Cardiac muscle cell (in vitro differentiated cells and primary cell): ENCODE measurements at places on chromosomes 16 and 17.

DNA sequence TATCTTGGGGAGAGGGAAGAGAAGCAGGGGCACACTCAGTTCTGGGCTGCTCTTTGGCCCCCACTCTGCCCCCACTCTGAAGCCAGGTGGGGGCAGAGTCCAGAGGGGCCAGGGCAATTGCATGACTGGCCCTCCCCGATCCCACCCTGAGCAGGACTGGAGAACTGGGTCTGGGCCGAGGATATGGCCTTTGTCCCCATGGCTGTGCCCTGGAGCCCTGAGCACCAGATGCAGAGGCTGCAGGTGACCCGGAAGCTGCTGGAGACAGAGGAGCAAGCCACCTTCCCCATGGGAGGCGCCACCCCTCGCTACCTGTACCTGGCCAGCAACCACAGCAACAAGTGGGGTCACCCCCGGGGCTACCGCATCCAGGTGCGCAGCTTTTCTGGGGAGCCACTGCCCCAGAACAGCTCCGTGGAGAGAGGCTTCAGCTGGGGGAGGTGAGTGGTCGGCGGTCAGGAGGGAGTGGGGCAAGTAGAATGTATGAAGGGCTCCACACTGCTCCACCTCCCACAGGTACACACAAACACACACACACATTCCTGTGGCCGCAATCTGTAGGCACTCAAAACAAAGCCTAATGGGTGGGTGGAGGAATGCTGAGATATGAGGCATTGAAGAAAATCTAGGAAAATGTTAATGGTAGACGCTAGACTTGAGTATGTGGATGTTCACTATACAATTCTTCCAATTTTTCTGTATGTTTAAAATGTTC, 21.4 kb downstream of the AOC3 start:
- no peak for DNase-seq

- DNase-seq: no peak
These were observed 81.1 kb downstream of the EFCAB13 start for GRCh38 chr17:47404875-47405274.

- no peak for DNase-seq
These were observed 30.9 kb downstream of the PAFAH1B1 start for GRCh38 chr17:2624292-2624731.

DNA sequence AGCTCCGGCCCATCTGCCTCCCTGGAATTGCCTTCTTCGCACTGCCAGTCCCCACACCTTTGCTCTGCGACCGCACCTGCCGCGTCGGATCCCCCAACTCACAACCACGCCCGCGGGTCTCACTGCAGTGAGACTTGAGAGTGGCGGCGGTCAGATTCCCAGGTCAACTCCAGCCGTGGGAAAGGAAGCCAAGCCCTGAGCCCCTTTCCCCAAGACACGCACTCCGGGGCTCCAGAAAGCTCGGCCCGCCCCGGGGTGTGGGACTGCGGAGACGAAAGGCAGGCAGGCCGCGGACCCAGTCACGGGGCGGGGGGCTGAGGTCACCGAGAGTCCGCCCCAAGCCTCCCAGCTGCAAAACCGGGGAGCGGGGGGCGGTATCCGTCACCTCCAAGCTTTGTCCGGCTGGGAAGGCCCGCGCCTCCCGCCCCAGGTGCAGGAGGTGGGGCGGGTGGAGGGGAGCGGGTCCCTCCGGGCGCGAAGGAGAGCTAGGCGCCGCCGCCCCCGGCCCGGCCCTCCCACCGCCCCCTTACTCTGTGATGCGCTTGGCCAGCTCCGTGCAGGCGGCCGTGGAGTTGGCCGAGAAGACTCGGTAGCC, 615 bp downstream of the PRPSAP1 start:
- peak; percentile 56 for DNase-seq

- DNase-seq: no peak
These were observed 946.3 kb downstream of the KCNJ2 start for GRCh38 chr17:71115669-71115972.

DNA sequence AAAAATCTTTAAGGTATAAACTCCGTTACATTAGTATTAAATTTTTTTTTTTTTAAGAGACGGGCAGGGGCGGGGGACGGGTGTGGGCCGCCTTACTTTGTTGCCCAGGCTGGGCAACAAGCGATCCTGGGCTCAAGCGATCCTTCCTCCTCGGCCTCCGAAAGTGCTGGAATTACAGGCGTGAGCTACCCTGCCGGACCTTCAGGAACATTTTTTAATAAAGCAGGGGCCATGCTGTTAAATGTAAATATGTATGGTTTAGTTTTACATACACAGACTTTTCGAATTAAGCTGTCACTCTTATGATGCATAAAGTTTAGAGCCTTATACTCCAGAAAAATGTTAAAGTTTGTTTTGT, 2.4 kb downstream of the PPM1D start:
- no peak for DNase-seq

DNA sequence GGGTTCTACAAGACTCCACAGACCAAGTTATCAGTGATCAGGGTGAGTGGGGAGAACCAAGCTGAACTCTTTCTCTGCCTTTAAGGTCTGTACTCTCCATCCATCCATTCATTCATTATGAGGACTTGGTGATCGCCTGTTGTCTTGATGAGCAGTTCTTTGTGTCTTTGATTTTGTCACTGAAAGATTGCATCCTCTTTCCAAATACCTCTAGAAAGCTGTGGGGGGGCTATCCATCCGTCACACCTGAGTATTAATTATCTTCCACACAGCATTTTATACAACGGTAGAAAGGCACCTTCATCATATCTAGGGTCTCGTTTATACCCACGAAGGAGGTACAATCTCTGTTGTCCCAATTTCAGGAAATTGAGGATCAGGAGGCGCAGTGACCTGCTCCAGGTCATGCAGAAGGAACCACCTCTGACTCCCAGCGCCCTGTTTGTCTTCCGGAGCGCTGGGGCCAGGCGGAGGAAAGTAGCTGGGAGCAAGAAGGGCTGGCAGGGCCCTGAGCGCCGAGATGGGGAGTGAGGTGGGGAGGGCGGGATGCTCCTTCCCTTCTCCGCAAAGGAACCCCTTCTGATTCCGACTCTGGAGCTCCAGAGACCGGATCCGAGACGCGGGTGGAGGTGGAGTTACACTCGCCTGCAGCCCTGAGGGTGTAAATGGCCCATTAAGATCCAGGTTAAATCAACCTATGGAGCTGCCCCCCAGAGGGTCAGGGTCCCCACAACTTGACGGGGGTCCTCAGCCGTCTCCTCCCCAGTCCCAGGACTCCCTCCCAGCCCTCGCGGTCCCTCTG, 605 bp upstream of the ABAT start:
- no peak for DNase-seq

- no peak for DNase-seq
These were observed 11.2 kb upstream of the DNAH17 start for GRCh38 chr17:78588258-78589030.

DNA sequence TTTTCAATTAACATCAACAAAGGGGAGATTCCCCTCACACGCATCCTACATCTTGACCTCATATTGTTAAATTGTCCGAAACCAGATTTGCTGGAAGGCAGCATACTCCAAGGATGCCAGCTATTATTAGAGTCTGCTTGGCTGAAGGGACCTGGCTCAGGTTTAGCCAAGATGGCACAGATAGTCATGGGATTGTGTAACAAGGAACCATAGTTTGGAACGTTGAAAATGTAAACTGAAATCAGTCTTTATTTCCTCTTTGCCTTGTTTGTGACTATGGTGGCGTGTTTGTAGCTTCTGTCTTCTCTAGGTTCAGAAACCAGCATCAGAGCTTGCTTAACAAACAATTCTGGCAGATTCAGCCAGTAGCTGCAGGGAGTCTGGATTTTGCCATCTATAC, 5.9 kb downstream of the ARSG start:
- DNase-seq: no peak

- no peak for DNase-seq
These were observed 17.1 kb upstream of the DOK4 start for GRCh38 chr16:57503366-57503765.

GRCh38 chr16:2713523-2713922, 6.5 kb downstream of the PRSS27 start:
- DNase-seq: no peak

- DNase-seq: no peak
These were observed 25.3 kb upstream of the PRM1 start for GRCh38 chr16:11306381-11306780.

DNA sequence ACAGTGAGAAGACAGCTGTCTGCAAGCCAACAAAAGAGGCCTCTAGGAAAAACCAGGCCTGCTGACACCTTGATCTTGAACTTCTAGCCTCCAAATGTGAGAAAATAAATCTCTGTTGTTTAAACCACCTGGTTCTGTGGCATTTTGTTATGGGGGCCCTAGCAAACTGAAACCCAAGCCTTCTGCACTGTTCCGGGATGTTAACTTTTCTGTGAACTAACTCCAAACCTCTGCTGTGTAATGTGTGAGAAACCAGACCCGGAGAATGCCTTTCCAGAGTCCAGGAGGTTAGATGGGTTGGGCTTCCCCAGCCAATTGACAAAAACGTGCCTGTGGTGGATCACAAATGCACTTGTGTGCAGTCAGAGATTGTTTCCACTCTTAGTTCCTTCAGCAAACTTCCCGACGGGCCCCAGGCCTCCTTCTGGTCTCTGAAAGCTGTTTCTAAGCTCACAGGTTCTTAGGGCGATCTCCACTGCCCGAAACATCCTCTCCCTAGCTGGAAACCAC, 13.6 kb upstream of the GGA2 start:
- no peak for DNase-seq

- DNase-seq: no peak
These were observed 15.5 kb downstream of the CMIP start for GRCh38 chr16:81460075-81460474.

GRCh38 chr17:73387746-73388577, 76.2 kb upstream of the CDC42EP4 start:
- DNase-seq: no peak

GRCh38 chr16:4116325-4117249, at the start of gene ADCY9:
TSS of gene ADCY9 (minus strand) at chr16:4116442. CDS start at chr16:4115442, 1,000 bp downstream.
- DNase-seq: peak; percentile 93

DNA sequence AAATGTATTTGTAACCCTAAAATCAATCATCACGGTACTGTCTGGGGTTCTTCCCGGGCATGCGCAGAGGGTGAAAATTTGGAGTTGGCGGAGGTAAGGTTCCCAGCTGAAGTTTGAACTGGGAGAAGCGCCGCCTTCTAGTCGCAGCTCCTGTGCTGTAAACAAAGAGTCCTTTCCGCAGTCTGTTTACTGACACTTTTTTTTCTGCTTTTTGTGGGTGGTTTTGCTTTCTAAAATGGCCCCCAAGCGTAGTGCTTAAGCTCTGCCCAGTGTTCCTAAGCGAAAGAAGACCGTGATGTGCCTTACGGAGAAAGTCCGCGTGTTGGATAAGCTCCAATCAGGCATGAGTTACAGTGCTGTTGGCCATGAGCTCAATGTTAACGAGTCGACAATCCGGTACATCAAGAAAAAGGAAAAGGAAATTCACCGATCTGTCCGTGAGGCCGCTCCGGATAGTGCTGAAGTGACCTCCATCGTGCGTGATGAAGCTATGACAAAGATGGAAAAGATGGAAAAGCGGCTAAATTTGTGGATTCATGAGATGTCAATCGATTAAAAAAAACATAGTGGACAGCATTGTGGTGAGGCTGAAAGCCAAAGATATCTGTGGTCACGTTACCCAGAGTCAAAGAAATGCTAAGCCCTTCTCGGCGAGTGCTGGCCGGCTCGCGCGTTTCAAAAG, 570 bp upstream of the CFDP1 start:
- peak; percentile 97 for DNase-seq

GRCh38 chr17:30091771-30092170, 24.8 kb upstream of the NSRP1 start:
- DNase-seq: no peak

- DNase-seq: no peak
These were observed 19.2 kb downstream of the PTRH2 start for GRCh38 chr17:59688008-59688407.

DNA sequence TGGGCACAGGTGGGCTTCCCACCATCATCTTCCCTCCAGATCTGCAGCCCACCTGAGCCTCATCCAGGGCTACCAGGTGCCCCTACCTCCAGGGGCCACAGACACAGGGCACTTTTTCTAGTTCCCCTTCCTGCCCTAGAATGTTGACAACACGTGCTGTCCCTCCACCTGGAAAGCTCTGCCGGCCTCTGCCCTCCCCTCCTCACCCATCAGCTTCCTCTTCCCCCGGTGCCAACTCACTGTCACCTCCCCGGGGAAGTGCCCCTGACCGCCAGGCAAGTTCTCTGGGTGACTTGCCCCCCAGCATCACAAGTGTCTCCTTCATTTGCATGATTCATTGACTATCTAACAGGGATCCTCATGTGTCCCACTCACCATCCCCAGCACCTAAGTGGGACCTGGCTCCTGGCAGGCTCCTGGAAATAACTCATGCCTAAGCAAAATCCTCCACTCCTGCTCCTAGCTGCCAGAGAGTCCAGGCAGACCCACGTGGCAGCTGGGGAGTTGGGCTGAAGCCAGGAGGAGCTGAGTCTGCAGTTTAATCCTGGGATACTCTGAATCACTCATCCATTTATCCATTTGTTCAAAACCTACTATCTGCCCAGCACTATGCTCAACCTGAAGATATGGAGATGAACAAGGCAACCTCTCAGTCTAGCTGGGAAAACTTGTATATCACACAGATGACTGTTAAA, 304.4 kb downstream of the FOXL1 start:
- DNase-seq: peak; percentile 70

- no peak for DNase-seq
These were observed 29.9 kb downstream of the SMARCE1 start for GRCh38 chr17:40617678-40618240.

- no peak for DNase-seq
These were observed 400 bp upstream of the CEP112 start for GRCh38 chr17:66192378-66192687.

- DNase-seq: peak; percentile 36
These were observed 11.1 kb downstream of the CPD start for GRCh38 chr17:30389756-30390300.

DNA sequence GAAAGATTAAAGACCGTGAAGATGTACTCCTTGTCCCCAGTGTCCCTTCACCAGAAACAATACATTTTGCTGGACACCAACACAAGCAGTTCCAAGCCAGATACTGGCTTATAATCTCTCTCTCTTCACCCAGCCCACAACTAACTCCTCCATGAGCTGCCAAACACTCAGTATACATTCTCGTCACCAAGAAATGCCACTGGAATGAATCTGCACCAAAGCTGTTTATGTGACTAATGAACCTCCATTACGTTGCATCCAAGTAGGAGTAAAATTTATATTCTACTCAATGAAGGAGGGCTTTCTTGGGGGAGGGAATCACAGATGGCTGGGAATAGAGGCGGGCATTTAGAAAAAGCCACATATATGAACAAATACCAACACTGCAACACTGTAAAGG, 20.9 kb upstream of the SOX9 start:
- DNase-seq: no peak

DNA sequence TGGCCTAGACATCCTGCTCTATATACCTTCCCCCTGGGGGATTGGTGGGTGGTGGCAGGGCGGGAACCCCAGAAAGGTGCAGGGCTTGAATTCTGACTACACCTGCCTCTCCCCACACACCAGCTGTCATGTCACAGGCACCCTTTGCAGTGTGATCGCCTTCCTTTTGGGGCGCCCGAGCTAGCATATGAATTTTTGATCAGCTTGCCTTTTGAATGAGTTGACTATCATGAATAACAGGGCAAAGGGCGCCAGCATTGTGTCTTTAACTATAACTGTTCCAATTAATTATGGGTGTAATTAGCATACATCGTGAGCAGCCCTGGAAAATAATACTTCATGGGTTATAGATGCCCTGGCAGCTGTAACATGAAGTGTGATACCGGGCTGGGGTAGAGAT, 72.7 kb downstream of the CYLD start:
- no peak for DNase-seq

GRCh38 chr17:82553210-82553930, 33.8 kb downstream of the FOXK2 start:
- DNase-seq: no peak

GRCh38 chr16:11748404-11749254, 6.0 kb upstream of the TXNDC11 start:
- no peak for DNase-seq
